ENCODE measurements at places on chromosomes 11 and 22.

- DNase-seq, result no peak
Measured at GRCh38 chr22:34429314-34429713, 509.0 kb upstream of the LARGE1 start.

DNA sequence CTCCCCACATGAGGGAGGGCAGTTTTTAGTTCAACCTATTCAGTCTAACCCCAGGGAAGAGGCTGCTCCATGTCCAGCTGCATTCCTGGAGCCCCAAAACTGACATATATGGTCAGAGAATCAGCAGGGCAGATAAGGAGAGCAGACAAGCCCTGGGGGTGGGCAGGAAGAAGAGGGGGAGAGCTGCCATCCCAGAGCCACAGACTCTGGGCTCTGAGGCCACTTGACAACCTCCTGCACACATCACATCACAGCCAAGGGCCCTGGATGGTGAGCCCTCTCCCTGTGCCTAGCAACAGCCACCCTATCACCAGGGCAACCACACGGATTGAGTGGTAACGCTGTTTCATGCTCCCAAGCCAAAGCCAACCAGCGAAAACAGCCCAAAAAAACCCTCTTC, 3.1 kb downstream of the ARHGAP1 start:
- DNase-seq, result no peak

DNA sequence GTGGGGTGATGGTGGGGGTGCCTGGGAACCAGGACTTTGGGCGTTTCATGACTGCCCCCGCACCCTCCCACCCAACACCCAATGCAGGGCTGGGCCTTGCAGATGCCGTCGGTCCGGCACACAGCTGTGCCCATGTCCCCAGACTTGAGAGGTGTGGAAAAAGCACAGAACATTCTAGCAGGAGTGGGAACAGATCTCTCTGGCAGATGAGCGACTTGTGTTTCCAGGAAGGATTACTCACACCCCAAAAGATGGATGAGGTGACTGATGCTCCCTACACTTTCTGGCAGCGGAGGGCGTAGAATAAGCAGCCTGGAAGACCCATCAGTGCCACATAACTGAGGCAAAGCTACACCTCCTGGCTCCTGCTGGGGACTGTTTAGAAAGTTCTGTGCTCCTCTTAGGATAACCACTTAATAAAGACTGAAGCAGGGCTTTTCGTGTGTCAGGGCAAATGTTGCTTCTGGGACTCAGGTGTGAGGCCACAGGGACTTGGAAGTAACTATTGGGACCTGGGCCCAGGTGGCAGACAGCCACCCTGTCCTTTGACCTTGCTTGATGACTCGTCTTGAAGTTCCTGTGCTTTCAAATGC, 24.2 kb downstream of the FBLN1 start:
- DNase-seq, result no peak

GRCh38 chr11:71214553-71215424, 37.6 kb downstream of the SHANK2 start:
- no peak for DNase-seq

DNA sequence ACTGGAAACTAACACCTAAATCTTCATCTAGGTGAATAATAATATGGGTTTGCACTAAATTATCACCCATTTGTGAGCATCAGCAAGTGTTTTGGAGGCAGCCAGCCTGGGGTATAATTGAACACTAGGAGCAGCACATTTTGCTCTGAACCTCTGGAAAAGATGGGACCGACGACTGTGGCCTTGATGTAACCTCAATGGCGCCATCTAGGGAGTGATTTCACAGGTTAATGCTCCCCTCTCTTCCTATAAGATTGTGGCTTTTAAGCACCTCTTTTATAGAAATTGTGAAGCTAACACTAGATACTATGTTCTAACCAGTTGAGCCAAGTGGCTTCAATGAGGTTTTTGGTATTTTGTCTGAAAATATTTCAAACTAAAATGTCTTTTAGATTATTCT, 203.7 kb downstream of the NELL1 start:
- DNase-seq, result peak; percentile 38

GRCh38 chr22:27820896-27821866, 19.6 kb upstream of the MN1 start:
- no peak for DNase-seq

DNA sequence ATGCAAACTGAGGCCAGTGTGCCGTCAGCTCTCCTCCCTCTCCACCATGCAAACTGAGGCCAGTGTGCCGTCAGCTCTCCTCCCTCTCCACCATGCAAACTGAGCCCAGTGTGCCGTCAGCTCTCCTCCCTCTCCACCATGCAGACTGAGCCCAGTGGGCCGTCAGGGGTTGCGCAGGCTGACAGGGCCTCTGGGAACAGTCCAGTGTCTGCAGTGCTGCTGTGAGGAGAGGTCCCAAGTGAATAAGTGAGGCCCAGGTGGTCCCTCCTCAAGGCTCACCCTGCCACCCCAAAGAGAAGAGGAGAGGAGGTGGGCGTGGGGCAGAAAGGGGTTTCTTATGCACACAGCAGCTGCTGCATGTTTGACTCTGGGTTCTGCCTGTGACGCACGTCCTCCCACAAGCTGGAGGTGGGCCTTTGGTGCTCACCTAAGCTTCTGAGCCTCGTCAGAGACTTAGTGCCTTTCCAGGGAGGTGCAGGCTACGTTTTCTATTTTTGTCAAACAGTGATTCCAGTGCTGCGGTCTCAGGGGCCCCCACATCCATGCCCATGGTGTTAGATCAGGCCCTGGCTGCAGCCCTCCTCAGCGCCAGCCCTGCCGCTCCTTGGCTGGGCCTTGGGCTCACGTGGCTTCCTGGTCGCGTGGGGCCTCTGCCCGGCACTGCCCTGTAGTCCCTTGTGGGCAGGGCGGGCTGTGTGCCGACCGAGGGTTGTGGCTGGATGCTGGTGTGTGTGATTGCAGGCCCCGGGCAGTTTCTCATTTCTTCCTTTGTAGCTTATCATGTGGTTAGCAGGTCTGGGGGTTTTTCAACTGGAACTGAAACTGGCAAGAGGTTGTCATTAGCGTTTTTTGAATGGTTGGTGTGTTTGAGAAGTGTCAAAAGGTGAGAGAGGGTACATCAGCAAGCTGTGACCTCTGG, 7.1 kb downstream of the TPCN2 start:
- DNase-seq, result no peak

GRCh38 chr11:47924184-47924691, 56.1 kb upstream of the PTPRJ start:
- no peak for DNase-seq
